Cerebellar nuclear complex (tissue), 1 donor: ENCODE measurements at places on chromosomes 12 and 14.

GRCh38 chr14:94307410-94307992 is 14.4 kb upstream of the SERPINA10 start:
- DNase-seq = no peak

- no peak for DNase-seq
Measured at GRCh38 chr12:11202811-11203210, 16.1 kb upstream of the TAS2R42 start.

DNA sequence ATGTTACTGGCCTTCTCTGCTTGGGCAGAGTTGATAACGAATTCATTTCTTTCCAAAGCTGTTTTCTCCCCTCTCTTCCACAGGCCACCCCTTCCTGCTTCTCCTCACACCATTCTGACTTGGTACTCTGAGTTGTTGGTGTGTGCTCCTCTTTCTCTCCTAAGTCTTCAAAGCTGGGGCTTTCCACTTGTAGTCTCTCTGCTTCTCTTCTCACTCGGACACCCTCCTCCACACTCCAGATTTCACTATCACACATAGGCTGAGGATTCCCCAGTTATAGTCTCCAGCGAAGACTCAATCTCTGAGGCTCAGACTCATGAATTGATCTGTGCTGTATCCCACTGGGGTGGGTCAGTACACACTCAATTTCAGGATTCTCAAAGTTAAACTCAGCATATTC is 201.0 kb downstream of the SSPN start:
- no peak for DNase-seq

DNA sequence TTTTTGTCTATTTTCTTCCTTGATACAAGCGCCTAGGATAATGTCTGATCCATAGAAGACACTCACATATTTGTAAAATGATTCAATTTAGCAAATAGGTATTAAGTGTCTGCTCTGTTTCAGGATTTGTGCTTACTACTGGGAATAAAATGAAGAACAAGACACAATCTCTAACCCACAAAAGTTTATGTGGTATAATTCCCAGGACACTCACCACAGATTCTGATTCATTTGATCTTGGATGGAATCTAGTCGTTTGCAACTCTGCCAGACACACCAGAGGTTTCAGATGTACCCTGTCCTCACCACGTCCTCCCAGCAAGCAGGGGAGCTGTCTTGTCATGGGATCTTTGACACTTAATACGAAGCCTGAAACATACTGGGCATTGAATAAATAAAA is 208.3 kb downstream of the LRIG3 start:
- no peak for DNase-seq

DNA sequence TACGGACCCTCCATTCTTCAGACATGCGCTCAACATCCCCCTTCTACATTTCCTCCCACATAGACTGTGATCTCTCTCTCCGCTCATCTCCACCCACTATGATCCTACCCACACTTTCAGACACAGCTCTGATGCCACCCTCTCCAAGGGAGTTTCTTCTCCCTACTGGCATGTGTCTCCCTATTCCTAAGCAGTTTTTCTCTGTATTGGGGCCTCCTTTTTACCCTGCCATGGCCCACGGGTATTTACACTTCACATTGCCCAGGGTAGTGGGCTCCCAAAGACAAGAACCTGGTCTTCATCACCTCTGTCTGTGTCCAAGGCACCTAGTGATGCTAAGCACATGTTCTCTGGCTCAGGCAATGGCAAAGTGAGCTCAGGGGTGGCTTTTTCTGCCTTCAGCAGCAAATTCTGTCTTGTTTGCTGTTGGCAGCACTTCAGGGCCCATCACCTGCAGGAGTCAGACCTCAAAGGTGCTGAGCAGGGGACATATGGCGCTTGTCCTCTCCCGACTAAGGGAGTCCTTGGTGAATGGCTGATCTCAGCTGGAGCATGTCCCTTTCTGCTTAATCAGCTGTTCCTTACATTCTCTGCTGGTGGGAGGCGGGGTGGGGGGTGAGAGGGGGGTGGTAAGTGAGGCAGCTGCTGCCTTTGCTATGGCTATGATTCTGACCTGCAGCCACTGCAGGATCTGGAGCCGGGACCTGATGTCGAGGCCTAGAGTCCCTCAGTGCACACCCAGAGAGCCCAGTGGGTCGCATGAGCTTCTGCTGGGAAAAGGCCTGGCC is 256.8 kb downstream of the PCNX1 start:
- no peak for DNase-seq

DNA sequence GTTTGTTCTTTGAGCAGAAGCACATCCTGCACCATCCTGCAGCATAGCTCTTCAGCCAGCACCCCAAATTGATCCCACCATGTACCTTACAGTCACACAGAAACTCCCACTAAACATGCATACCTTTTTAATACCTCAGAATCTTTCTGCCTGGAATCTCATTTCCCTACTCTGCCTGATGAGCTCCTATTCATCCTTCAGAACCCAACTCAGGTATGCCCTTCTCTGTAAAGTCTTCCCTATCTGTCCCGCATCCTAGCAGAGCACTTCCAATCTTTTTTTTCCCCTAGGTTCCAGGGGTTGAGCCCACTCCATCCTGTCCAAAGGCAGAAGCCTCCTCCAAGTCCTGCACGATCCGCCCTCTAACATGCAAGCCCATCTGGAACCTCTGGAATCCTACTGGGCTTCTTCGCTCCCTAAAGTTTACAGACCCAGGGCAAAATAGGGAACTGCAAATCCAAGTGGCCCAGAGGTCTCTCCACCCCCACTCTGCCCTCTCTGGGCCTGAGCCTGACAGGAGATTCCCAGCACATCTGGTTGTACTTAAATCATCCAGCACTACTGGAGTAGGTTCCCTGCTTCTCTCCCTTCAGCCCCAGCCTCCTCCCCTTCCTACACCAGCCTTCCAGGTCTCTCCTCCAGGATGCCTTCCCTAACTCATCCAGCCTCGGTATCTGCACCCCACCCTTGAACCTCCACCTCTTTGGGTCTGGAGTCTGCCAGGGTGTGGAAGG is 4.1 kb upstream of the FIGNL2 start:
- DNase-seq = no peak

GRCh38 chr12:44574586-44574985 is 301.5 kb downstream of the NELL2 start:
- no peak for DNase-seq

DNA sequence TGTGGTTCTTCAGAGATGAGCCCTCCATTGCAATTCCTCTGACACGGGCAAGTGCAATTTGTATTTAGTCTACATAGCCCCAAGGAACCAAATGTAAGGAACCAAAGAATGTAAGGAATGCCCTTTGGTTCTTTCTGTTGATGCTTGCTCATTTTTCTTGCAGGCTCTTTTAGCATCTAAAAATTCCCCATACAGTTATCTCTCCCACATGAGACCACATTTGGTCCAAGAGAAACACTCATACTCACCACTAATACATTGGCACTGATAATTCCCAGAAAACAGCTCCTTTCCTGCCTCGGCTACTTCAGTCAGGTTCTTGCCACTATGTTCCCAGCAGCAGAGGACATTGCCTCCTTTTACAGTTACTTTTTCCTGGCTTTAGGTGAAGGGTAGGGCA is 332.6 kb downstream of the AEBP2 start:
- DNase-seq = no peak
